Activated naive CD4-positive, alpha-beta T cell treated with anti-CD3 and anti-CD28 coated beads, Interleukin-2, amount 50 U/mL, for 72 hours (primary cell): ENCODE measurements at places on chromosomes 3 and 15.

GRCh38 chr3:170425491-170426239, 7.0 kb downstream of the CLDN11 start:
- DNase-seq, result no peak

- no peak for DNase-seq
Measured at GRCh38 chr3:148075771-148076716, 621.7 kb upstream of the AGTR1 start.

GRCh38 chr3:79361748-79362378, 405.9 kb downstream of the ROBO1 start:
- no peak for DNase-seq

GRCh38 chr3:138323971-138324370, 5.7 kb downstream of the NME9 start:
- no peak for DNase-seq
